ENCODE measurements at places on chromosomes 11 and 22.

DNA sequence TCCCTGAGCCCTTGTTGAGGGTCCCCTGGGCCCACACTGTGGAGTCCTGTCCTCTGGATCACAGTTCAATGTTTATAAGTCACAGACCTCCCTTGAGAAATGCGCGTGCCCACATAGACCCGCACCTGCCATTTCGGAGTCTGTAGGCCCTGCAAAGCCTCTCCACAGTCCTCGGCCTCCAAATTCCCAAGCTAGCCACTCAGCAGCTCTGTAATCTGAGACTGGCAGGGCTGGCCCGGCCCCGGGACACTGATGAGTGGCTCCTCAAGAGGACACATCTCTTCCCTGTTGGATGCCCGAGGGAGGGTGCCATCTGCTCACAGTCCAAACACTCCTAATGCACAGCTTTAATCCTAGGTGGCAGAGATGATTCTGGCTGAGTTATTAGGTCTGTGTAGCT lies 39.1 kb downstream of the B3GAT1 start:
- no peak for DNase-seq

DNA sequence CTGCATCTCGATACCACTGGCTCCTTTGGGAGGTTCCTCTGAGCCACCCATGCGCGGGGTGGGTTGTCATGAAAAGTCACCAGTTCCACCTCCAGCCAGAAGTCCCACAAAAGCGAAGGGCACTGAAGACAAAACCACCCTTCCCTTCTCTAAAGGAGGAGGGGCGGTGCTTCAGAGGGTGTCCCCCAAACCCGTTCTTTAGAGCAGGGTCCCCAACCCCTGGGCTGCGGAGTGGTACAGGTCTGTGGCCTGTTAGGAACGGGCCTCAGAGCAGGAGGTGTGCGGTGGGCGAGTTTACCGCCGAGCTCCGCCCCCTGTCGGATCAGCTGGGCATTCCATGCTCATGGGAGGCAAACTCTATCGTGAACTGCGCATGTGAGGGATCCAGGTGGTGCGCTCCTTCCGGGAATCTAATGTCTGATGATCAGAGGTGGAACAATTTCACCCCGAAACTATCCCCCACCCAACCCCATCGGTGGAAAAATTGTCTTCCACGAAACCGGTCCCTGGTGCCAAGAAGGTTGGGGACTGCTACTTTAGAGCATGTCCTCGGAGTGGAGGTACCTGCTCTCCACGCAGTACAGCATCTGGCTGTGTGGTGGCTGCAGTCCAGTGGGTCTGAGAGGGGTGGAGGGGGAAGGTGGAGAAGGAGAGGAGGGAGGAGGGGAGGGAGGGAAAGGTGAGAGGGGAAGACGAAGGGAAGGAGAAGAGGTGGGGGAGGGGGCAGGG lies 72.9 kb upstream of the SEPTIN5 start:
- DNase-seq, result peak; percentile 45

- DNase-seq, result peak; percentile 19
These were observed 58.6 kb downstream of the UVRAG start for GRCh38 chr11:75873417-75874221.

- DNase-seq, result peak; percentile 68
These were observed 43.4 kb upstream of the GLYAT start for GRCh38 chr11:58775066-58775708.

GRCh38 chr11:405323-405953 lies 9.4 kb downstream of the SIGIRR start:
- no peak for DNase-seq

DNA sequence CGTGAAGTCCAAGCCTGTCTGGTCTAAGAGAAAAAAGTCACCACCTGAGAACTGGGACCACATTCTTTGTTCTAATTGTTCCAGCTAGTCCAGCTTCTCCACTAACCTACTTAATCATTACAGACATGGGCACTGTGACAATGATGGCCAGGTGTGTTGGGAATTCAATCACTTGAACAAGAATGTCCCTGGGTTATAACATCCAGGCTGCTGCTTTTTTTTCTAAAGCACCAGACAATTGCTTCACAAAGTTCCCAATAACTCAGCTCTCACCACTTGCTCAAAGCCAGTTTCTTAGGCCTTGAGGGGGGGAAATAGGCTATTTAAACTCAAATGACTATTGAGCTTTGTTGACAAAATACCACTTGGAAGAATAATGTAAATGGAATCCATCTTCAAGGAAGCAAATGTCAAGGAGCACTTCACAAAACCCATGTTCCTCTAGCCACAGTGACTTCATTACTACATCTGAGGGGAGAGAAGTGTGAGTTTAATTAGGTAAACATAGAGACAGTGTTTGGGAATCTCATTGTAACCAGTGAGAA lies 80.3 kb downstream of the ME3 start:
- peak; percentile 89 for DNase-seq

GRCh38 chr22:47067911-47068625 lies 305.6 kb downstream of the TBC1D22A start:
- DNase-seq, result no peak

DNA sequence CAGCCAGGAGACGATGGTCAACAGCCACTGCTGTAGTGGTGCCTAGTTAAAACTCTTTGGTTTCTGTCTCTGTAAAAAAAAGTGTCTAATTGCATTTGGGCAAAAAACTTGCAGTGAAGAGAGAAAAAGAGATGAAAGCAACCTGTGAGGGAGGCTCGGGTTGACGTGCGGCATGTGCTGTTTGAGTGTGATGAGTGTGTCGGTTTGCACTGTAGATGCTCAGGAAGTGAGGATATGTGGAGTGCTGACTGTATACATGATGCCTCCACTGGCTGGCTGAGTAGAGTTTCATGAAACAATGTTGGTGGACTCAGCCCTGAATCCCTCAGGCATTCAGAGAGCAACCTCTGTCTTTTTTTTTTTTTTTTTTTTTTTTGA lies 4.3 kb upstream of the DGCR6L start:
- DNase-seq, result no peak

GRCh38 chr11:62260261-62260953 lies 9.6 kb upstream of the SCGB2A2 start:
- DNase-seq, result no peak

DNA sequence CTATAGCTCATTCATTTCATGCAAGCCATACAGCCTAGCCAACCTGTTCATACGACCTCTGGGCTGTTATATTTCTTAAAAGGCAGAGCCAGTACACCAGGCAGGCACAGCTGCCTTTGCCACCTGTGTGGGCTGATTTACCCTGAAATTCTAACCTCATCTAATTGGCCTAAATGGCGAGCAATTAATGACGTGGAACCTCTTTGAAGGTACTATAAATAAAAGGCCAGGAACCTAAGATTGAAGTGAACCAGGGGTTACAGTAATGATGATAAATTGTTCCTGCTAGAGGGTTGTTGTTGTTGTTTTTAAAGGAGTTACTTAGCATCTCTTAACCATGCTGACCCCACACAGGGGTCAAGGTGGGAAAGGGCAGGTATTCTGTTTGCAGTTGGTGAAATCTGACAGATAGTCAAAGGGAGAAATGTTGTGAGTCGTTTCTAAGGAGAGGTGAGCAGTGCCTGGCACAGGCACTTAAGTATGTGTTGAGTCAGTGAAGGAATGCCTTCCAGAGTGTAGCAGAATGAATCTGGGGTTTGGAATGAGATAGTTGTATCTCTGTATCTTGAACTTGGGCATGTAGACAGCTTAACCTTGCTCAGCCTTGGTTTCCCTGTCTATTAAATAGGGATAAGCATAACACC lies 213.5 kb upstream of the NAV2 start:
- DNase-seq, result peak; percentile 68

- DNase-seq, result no peak
These were observed 155.8 kb downstream of the C11orf91 start for GRCh38 chr11:33544593-33545373.

GRCh38 chr11:119615003-119615881 lies 113.8 kb downstream of the NECTIN1 start:
- peak; percentile 100 for DNase-seq

DNA sequence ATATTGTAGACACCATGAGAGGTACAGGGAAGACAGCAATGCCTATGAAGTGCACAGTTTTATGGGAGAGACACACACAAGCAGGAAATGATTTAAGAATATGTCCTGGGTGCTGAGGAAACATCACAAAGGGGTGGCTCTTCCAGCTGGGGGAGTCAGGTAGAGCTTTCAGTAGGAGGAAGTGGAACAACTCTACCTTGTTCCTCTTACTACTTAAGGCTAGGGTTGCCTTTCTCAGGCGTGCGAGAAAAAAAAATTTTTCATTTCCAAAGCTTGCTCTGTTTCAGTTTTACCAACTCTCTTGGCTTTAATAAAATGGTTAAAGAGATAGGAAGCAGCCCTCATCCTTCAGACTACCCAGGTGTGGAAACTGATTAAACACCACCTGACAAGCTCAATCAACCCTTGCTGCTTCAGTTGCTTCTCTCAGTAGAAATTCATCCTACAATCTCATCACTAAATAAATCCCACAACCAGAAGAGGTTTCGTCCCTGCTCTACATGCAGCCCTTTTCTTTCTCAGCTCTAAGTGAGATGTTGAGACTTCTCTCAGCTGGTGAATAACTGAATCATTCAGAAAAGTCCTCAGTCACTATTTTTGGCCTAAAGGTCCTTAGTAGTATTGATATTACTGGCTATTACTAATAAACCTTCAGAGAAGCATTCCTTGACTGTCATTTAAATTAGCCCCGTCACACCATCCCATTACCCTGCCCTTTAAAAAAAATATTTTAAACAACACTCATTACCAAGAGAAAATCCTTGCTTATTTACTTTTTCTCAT lies 5.9 kb downstream of the ABTB2 start:
- no peak for DNase-seq

GRCh38 chr22:18093661-18094060 lies 15.9 kb downstream of the PEX26 start:
- no peak for DNase-seq

DNA sequence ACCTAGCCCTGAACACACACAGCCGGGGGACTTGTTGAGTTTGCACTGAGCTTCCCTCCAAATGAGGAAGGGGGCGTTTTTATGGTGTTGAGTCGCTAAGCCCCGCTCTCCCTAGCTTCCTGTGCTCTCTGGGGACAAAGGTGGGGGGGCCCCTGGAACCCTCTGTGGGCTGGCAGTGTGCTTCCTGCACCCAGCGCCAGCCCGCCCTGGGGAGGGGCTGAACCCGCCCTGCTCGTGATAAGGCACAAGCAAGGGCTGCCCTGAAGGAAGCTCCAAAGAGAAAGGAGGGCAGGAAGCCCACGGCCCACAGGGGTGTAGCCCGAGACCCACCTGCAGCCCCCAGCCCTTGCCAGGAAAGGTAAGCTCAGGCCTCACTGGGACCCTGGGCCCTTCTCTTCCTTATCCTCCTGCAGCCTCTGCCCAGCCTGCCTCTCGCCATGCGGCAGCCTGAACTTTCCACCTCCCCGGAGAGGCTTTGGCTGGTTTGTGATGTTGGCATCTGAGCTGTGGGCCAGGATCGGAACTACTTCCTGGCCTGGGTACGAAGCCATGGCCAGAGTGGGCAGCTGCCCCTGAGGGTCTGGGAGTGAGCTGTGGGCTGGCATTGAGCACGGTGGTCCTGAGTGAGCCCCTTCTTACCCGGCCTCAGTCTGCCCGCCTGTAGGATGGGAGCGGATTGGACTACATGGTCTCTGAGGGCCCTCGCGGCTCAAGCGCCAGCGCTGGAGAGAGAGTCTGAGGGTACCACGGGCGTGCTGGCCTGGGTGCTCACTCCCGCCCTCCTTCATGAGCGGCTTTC lies at the start of gene FERMT3:
Gene FERMT3, plus strand, starts transcription at position 265 of the 799 bp plus-strand sequence. CDS start 644 bp downstream, outside the sequence.
- DNase-seq, result no peak

GRCh38 chr11:79427611-79428327 lies 13.1 kb downstream of the TENM4 start:
- DNase-seq, result no peak

GRCh38 chr22:37151401-37151800 lies 1.7 kb upstream of the IL2RB start:
- no peak for DNase-seq

DNA sequence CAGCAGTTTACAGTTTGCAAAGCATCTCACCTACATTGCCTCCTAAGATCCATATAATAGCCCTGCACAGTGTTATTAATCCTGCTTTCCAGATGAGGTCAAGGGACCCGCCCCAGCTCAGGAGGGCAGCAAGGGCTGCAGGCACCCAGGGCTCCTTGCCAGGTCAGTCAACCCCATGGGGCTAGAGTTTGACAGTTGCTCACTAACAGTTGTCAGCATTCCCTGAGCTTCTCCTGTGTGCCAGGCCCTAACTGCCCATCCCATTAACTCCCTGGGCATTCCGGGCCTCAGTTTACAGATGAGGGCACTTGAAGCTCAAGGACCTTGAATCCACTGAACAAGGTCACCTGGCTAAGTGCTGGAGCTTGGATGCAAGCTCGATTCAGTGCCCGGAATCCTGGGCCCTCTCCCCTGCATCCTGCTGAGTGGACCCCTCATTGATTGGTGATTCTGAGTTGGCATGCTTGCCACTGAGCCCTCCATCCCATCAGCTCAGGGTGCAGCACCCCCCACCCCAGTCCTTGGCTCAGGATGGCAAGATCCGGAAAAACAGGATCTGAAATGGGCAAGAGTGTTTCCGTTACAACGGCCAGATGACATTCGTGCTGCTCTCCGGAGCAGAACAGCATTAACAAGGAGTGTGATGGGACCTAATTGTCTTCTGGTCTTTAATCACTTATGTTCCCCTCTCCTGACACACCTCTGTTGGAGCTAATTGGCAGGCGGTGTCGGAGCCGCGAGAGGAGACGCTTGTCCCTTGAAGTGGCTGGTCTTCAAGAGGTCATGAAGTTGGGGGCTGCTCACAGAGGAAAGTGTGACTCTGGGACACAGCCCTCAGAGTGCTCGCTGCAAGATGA lies 87.4 kb upstream of the SHISAL1 start:
- DNase-seq, result no peak

- DNase-seq, result no peak
These were observed 14.2 kb upstream of the CSRP3 start for GRCh38 chr11:19216021-19216420.

GRCh38 chr22:23912293-23912903 lies 18.2 kb downstream of the MIF start:
- no peak for DNase-seq

- no peak for DNase-seq
These were observed 340.8 kb downstream of the MN1 start for GRCh38 chr22:27460591-27461347.

DNA sequence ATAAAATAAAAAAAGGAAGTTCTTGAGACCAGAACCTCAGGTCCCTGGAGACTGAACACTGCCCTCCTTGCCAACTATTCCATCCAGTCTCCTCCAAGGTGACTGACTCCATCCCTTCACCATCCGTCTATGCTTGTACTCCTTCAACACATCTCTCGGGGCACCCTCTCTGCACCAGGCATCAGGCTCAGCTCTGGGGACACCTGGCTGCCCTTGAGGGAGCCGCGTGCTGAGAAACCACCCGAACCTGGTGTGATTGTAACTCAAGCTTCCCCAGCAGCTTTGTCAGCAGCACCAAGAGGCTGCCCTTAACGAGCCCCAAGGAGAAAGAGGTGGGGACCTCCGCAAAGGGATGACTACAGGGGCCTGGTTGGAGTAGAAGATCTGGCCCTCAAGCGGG lies 1.7 kb downstream of the PTPN5 start:
- no peak for DNase-seq

- no peak for DNase-seq
These were observed 4.7 kb downstream of the ANO1 start for GRCh38 chr11:70082829-70083228.

- no peak for DNase-seq
These were observed 120.5 kb upstream of the FGF3 start for GRCh38 chr11:69939551-69940245.
